ENCODE measurements at places on chromosomes 6 and 20.

- DNase-seq: no peak
These were observed 1.8 kb downstream of the NFKBIE start for GRCh38 chr6:44263354-44264100.

- DNase-seq: no peak
These were observed 12.5 kb downstream of the ID1 start for GRCh38 chr20:31617432-31618104.

DNA sequence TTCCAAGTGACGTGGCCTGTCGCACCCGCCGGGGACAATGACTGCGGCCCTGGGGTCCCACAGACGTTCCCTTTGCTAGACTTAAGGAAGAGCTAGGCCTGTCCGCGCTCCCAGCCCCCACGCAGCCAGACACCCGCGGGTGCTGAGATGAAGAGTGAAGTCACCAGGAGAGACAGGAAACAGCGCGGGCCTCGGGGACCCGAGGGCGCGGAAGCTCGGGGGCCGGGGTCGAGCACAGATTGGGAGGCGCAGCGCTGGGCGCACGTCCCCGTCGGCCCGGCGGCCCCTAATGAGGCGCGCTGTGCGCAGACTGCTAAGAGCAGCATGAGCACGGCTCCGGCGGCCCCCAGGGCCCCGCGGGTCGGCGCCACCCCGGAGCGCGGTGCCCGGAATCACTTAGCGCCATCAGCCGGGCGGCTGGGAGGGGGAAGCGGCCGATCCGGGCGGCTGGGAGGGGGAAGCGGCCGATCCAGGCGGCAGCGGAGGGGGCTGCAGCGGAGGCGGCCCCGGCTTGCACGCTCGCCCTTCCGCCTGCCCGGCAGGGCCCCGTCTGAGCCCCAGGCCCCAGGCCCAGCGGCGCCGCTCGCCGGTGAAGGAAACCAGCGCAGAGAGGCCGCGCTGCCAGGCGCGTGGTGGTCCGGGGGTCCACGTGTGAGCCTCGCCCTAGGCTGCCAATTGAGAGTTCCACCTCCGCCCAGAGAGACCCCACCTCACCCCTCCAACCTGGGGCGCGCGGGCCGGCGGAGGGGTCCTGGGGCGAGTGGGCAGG lies 8.3 kb upstream of the AVP start:
- DNase-seq: peak; percentile 66

- DNase-seq: peak; percentile 49
These were observed 161.3 kb upstream of the GGTLC1 start for GRCh38 chr20:24149881-24150307.

- no peak for DNase-seq
These were observed 105.8 kb downstream of the MAFB start for GRCh38 chr20:40583205-40583604.

DNA sequence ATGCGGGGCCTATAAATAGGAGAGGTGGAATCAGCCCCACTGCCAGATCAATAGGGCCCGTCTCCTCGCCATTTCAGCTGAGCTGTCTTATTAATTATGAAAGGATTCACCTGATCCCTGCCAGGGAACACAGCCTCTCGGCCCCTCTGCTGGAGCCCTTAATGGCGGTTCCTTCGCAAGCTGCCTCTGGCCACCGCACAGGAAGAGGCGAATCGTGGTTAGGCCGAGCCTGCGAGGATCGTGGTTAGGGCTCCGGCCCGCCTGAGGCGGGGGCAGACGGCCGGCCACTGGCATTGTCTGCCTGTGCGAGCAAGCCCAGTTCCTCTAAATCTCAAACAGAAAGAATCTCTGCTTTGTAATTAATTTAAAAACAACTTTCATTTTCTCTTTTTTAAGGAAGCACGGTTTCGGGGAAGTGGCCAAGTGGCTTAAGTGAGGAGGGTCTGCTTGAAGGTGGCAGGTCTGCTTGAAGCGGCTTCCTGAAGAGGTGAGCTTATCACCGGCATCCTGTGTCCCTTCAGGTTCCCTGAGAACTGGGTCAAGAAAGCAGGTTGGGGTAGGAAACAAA lies 9.2 kb downstream of the NRN1 start:
- peak; percentile 52 for DNase-seq

DNA sequence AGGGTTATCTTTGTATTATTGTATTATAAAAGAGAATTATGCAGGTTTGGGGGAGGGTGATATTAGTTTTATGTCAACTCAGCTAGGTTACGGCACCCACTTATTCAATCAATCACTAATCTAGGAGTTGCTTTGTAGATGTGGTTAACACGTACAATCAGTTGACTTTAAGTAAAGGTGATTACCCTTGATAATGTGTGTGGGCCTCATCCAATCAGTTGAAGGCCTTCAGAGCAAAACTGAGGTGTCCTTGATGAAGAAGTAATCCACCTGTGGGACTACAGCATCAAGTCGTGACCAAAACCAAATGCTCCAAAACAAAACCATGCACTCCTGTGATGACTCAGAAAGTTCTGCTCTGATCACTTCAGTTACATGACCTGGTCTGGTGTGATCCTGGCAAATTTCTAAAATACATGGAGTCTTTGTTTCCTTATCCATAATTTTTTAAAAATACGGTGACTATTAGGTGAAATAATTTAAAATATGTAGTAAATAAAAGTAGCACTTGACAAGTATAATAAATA lies 114.1 kb downstream of the IYD start:
- DNase-seq: no peak

- DNase-seq: no peak
These were observed 509.1 kb downstream of the PKHD1 start for GRCh38 chr6:51578362-51578761.

DNA sequence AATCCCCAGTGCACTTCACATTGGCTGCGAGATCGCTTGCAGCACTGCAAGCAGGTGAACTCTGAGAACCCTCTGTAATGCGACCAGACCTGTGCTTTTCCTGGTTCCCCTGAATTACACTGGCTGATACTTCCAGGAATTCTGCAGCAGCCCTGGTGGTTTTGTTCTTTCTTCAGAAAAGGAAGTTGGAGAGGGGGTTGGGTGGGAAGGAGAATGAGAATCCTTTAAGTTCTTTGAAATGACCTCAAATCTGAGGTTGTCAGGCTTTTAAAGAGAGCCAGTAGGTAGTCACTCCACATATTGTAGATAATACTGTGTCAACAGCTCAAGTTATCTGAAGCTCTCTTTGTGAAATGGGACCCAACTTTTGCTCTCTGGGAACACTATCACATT lies 62.4 kb downstream of the GCNT2 start:
- DNase-seq: no peak

DNA sequence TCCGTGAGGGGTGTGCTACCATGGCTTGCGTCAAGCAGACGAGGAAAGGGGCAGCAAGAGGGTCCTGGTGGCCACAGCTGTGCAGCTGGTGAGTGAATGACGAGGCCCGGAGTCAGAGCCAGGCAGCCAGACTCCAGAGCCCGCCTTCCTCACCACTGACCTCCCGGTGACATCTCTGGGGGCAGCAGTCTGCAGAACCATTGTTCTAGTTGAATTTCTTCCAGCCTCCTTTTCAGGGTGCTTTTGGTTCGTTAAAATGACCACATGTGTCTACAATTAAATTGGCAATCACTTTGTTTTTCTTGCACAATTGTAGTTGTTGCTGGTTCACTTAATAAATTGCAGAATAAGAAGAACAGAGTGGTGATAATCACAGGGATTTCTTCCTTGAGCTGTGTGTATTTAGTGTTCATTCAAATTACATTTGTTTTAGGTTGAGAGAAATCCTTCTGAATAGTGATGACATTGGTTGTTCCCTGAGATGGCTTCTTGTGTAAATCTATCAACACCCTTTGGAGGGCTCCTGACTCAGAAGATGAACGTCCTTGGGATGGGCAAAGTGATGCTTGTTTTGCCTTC lies 96.4 kb downstream of the TULP4 start:
- peak; percentile 75 for DNase-seq

DNA sequence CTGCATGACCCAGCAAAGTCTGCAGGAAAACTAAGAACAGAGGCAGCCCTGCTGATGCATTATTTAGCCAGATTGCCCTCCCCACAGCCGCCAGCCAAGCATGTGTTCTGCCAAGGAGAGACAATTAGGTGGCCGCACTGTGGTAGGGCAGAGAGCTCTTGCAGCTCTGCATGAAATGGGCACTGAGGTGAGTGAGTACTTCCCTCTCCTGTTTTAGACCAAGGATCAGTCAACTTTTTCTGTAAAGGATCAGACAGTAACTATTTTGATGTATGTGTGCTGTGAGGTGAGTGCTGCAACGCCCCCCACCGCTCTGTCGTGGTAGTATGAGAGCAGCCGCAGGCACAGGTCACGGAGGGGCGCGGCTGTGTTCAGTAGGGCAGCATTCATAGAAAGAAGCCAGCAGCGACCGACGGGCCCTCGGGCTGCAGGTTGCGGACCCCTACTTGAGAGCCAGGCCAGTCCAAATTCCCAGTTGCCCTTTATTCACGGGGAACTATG lies 23.8 kb upstream of the FAM50B start:
- DNase-seq: peak; percentile 56

DNA sequence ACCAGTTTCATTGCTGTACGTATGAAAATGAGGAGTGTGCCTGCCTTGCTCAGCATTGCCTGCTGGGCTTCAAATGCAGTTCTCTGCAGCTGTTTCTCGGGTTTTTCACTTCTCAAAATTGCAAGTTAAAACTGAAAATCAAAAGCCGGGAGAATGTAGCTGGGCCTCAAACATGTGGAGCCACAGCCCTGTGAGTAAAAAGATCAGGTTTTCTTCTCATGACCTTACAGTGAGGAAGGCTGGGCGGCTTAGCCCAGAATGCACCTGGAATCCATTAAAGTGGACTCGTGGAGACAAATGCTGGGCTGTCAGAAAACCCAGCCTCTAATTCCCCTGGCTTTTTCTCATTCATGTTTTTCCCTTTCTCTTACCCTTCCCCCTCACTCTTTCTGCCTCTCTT lies 34.4 kb downstream of the DSE start:
- DNase-seq: peak; percentile 54

DNA sequence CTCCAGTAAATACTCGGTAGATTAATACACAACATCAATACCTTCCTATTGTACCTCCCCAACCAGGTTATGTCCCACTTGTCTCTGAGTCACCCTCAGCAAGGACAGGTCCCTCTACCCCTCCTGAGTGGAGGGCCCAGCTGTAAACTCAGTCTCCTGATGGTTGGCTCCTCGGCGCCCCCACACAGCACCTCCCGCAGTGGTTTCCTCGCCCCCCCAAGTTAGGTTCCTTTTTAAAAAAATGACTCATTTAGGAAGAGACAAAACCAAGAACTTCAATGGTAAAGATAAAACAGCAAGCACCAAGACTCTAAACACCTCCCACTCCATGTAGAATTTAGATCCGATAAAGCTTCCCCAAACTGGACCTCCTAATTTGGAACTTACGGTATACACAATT lies 83.5 kb downstream of the TRERF1 start:
- no peak for DNase-seq

GRCh38 chr20:43563429-43563828 lies 4.6 kb downstream of the SGK2 start:
- no peak for DNase-seq

GRCh38 chr20:3794701-3795420 lies 1.2 kb upstream of the CDC25B start:
- no peak for DNase-seq

GRCh38 chr20:13295637-13296036 lies 74.6 kb downstream of the ISM1 start:
- no peak for DNase-seq

- peak; percentile 21 for DNase-seq
These were observed 202.6 kb upstream of the HEY2 start for GRCh38 chr6:125546841-125547251.

DNA sequence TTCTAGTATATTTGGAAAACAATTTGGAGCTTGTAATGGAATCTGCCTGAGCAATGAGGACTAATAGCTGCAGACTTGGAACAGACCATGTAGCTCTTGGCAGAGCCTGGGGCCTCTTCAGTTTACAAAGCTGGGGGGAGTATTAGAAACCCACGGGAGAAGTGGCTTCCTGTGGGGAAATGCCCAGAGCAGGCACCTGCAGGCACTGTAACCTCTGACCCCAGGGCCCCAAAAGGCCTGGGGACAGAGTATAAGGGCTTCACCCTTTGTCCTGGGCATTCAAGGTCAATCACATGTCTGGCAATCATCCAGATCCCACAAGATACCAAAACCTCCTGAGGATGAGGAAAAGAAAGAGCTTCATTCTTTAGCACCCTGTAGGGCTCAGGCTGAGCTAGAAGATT lies 19.4 kb downstream of the PKIG start:
- DNase-seq: peak; percentile 91

DNA sequence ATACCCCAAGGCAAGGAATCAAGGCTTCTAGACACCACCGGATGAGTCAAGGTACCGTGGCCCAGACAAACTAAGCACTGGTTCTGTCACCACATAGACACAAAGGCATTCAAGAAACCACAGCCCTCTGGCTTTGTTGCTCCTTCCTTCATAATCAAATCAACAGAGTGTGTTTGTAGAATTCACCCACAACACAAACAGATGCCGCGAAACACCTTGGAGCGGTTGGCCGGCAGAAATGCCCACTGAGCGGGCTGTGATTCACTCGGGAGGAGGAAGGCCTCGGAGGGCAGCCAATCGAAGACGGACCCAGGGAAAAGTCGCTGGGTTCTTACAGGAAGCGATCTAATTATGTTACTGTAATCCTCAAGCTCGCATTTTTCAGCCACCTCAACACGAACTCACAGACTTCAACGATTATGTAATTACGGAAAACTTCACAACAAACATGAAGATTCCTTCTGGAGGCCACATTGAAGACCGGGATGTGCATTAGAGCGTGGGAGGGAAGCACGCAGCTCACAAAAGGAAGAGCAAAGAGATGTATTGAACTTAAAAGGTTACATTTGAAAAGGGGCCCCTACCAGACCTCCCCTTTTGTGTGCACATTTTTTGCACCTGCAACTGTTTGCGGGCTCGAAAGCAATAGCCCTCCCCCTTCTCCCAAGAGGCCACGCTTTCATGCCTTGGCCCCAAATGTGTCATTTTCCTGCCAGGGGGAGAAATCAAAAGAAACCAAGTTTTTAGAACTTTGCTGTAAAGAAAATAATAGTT lies 184.7 kb upstream of the PREP start:
- peak; percentile 85 for DNase-seq

DNA sequence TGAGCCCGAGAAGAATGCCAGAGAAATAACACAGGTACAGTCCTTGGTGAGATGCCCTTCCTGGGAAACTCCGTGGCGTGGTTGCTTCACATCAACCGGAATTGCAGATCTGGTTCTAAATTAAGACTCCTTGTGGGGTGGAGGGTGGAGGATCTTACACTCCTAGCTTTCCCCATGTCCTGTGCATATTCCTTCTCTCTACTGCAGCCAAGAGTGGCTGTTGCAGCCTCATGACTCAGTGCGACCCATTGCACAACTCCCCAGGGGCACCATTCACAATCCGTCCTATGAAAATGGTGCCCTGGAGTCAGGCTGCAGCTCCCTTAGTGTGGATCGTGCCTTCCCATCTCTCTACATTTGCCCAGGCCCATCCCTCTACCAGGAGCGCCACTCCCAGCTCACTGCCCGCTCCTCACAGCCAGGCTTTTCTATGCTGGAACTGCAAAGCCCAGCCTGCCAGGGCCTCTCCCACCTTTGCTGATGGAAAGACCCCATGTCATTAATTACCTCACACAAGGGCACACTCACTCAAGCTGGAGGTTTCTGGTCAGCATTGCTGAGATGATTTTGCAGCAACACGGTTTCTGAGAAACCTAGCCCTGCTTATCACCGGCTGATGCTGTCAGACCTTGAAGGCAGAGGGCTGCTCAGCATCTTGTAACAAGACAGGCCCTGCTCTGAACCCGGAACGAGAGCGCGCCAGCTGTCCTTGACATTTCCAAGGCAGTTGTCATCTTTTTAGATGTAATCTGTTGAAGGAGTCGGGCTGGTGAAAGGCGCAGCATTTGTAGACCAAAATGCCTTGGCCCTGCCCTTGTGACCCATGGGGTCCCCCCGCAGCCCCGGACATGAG lies 39.7 kb downstream of the SIRPA start:
- peak; percentile 92 for DNase-seq

- DNase-seq: peak; percentile 76
These were observed 46.2 kb upstream of the ZNF184 start for GRCh38 chr6:27518881-27519795.

- no peak for DNase-seq
These were observed 10.0 kb downstream of the HSPA1B start for GRCh38 chr6:31837369-31838113.
